IgD-negative memory B cell (primary cell): ENCODE measurements at places on chromosomes 1 and 21. TPM values are rescaled to one million over a fixed set of nuclear protein-coding genes. Genes with fewer than 3 reads are reported as not detected.

The OR14K1 gene
- polyA plus RNA-seq = not detected

The ZNF683 gene
- polyA plus RNA-seq = 8.8 TPM

The IVL gene
- not detected for polyA plus RNA-seq

The S100A12 gene
- 0.97 TPM for polyA plus RNA-seq

The TPTE gene
- not detected for polyA plus RNA-seq

The ANGPTL1 gene
- 0.58 TPM for polyA plus RNA-seq

The GPR25 gene
- 41.1 TPM for polyA plus RNA-seq

The ODR4 gene
- polyA plus RNA-seq = 6.5 TPM

The MSH4 gene
- polyA plus RNA-seq = 0.10 TPM

The LMX1A gene
- not detected for polyA plus RNA-seq

The SMPDL3B gene
- polyA plus RNA-seq = not detected
